ENCODE measurements at places on chromosomes 2 and 18.

GRCh38 chr2:180359522-180360282 is 352.6 kb upstream of the CWC22 start:
- no peak for DNase-seq

GRCh38 chr2:176392744-176393414 is 123.6 kb downstream of the MTX2 start:
- no peak for DNase-seq

- DNase-seq: no peak
These were observed 525.4 kb upstream of the VWC2L start for GRCh38 chr2:213885485-213885884.

DNA sequence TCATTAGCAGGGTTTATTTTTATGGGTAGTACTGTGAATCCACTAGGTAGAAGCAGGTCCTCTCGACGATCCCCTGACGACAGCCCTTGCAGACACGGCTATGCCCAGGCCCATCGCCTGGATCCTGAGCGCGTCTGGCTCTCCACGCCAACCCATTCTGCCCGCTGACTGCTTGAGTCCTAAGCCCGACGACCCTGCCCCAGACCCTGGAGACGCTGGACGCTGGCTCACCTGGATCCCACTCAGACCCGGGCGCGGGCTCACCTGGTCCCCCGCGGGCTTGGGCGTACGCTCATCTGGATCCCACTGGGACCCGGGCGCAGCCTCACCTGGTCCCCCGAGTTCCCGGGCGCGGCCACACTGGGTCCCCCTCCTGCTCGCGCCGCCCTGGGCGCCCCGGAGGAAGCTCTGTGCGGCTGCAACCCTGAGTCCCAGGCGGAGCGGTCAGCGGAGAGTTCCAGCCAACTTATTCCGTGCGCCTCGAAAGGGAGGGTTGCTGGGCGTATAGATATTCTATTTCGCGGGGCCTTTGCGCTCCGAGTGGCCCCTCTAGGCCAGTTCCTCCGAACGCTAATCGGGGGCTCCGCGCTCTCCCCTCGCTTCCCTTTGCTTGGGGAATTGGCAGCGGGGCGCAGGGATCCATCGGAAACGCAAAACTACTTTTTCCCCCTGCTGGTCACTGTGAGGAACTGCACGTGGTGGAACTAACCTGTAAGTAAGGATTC is 22.4 kb upstream of the RMP24 start:
- peak; percentile 22 for DNase-seq

- no peak for DNase-seq
These were observed 12.5 kb upstream of the MAL start for GRCh38 chr2:95012881-95013550.

- DNase-seq: peak; percentile 24
These were observed 198.9 kb downstream of the SMAD7 start for GRCh38 chr18:48751727-48752468.

DNA sequence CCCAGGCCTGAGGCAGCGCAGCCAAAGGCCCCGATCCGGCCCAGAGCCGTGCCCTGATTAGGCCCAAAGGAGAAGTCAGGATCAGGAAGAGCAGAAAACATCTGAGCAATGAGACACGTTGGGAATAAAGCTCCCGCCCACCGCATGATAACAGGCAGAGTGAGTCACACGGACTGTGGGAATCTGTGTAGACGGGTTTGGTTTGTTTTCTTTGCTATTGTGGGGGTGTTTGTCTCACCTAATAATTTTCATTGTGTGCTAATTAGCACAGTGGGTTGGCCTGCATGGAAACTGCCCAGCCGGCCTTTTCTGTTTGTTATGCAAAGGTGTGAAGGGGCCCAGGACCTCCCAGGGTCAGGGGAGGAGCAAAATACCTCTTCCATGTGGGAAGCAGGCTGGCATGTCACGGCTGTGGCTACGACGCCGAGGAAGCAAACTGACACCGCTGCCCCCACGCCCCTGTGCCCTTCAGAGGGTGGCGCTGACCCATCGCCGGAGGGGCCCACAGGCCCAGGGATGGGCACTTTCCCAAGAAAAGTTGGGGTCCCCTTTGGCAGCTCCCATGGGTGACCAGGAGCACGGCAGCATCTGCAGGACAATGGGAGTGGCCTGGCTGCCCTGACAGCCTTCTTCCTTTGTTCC is 68.4 kb upstream of the CTDP1 start:
- DNase-seq: no peak

DNA sequence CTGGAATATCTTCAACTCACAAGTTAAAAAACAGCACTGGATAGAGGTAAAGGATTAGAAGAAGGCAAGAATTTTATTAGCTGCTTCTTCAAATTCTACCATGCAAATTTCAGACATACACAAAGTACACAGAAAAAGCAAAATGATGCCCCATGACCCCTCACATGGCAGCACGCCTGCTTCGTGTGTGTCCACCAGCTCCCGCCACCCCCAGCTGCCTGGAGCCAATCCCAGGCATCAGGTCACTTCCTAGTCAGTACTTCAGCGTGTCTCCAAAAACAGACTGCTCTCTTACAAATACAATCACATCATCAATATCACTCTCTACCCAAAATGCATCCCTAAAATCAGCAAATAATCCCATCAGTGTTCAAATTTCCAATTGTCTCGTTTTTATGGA is 35.8 kb downstream of the IMPA2 start:
- no peak for DNase-seq

- DNase-seq: no peak
These were observed 283.1 kb downstream of the CELF4 start for GRCh38 chr18:37282386-37283037.

- no peak for DNase-seq
These were observed 179.5 kb upstream of the PARD3B start for GRCh38 chr2:204365811-204366210.

DNA sequence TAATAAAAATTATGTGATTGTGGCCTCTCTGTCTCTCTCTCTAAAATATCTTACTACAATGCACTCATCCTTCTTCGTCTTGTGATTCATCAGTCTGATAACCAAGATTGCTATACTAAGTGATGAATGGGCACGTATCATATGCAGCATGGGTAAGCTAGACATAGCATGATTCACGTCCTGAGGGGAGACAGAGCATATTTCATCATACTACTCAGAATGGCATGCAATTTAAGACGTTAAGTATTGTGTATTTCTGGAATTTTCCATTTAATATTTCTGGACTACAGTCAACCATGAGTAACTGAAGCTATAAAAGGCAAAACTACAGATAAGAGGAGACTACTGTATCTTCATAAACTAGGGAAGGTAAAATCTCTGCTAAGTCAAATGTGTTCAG is 97.0 kb upstream of the CD226 start:
- DNase-seq: no peak

- no peak for DNase-seq
These were observed 44.1 kb downstream of the PDK1 start for GRCh38 chr2:172599947-172600346.

GRCh38 chr2:224211181-224211480 is 172.0 kb upstream of the SERPINE2 start:
- DNase-seq: no peak

DNA sequence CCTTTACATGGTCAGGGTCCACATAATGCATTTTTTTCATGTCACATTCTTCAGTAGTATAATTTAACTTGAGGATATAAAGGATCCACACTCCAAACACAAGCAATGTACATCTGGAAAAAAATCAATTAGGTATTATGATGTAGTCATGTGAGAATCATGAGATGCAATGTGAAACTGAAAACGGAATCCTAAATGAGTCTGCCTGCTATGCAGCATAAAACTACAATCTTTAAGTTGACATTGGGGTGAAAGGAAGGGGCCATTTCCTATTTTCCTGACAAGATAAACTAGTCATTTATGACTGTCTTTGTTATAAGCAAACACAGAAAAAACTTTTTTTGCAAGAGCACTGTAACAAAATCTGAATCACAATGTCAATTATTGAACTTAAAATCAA is 27.6 kb downstream of the ST3GAL5 start:
- no peak for DNase-seq

DNA sequence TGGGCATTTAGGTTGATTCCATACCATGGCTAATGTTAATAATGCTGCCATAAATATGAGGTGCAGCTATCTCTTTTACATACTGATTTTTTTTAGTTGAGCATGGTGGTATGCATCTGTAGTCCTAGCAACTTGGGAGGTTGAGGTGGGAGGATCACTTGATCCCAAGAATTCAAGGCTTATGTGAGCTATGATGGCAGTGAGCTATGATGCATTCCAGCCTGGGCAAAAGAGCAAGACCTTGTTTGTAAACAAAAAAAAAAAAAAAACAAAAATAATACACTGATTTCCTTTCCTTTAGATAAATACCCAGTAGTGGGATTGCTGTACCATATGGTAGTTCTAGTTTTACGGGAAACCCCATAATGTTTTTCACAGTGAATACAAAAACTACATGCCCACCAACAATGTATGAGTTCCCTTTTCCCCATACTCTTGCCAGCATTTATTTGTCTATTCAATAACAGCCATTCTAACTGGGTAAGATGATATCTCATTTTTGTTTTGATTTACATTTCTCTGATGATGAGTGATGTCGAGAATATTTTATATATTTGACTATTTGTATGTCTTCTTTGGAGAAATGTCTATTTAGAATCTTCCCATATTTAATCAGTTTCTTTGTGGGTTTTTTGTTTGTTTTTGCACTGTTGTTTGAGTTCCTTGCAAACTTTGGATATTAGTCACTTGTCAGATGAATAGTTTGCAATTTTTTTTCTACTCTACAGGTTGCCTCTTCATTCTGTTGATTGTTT is 281.0 kb upstream of the KYNU start:
- DNase-seq: no peak
